Stimulated activated CD8-positive, alpha-beta memory T cell treated with anti-CD3 and anti-CD28 coated beads, Interleukin-15, amount 100 ng/mL, for 1 hour (primary cell): ENCODE measurements at places on chromosomes 6 and 20.

- DNase-seq, result no peak
Measured at GRCh38 chr6:152572338-152573088, 64.6 kb downstream of the SYNE1 start.

- no peak for DNase-seq
Measured at GRCh38 chr20:37366743-37367142, 20.8 kb downstream of the SRC start.

GRCh38 chr6:89313006-89313405 lies 2.1 kb downstream of the GABRR2 start:
- no peak for DNase-seq

- no peak for DNase-seq
Measured at GRCh38 chr20:1469306-1469905, 2.8 kb upstream of the NSFL1C start.

DNA sequence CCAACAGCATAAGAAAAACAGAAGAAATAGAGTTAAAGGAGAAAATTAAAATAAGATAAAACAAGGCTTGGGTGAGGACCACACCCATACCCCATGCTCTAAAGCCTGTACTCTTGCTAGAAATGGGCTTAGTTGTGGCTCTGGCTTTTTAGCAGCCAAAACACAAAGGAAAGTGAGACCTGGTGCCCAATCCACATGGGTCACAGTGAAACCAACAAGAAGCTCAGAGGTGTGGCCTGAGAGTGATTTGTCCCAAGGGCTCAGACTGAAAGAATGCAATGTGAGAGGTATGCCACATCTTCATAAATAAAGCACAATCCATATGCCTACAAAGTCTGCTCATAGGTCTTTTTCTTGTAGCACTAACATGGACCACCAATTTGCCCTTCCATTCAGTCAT lies 21.1 kb downstream of the HM13 start:
- no peak for DNase-seq
